Right ventricle myocardium inferior (tissue), 1 donor: ENCODE measurements at places on chromosomes 12 and 14. TPM values are rescaled to one million over a fixed set of nuclear protein-coding genes. Genes with fewer than 3 reads are reported as not detected.

DNA sequence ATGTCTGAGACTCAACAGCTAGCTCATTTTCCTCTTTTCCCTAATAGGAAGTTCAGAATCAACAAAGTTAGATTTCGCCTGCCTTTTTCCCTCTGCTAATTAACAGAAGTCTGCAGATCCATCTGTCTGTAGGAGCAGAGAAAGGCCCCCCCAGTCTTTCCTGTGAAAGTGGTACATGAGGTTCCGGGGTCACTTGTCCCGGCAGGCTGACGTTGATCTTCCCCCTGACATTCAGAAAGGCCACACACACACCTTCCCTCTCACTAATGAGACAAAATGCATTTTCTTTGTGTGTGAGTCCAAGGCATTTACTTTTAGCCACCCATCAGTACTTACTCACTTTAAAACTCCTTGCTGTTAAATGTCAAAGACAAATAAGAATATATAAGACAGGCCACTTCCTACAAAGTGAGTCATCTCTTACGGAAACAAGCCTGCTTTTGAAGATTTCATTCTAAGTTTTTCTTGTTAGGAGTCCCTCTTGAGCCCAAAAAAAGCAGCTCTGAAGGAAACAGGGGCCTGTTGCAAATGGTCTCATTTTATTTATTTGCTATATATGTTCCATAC is 138.7 kb downstream of the TTC7B start:
- DNase-seq, result no peak

DNA sequence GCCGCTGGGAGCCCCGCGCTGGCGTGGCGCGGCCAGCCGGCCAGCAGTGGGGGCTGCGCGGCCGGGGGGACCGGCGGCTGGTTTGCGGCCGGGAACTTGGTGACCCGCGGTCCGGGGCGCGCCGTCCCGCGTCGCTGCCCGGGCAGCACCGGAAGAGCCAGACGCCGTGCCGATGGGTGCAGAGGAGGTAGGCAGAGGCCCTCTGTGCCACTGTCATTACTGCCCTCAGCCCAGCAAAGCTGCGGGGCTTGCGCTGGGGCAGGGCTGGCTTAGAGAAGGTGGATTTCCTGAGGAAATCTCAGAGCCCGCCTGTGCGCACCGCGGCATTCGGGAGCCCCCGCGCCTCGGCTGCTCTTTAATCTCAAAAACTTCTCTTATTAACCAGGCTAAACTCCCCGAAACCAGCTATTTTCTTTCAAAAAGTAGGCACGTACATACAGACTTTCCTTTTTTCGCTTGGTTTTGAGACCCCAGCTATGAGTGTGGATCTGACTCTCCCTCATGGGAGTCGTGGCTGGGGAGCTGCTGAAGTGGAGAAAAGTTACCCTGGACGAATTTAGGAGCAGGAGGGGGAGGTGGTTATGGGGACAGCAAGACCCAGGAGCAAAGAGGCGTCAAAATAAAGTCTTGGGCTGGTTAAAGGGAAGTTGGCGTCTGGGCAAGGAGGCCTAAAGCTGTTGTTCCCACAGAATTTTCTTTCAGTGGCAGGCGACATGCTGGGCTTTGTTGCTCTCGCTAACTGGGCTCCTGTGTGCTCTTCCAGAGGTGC is 802 bp downstream of the SUSD6 start:
- DNase-seq, result peak; percentile 70

DNA sequence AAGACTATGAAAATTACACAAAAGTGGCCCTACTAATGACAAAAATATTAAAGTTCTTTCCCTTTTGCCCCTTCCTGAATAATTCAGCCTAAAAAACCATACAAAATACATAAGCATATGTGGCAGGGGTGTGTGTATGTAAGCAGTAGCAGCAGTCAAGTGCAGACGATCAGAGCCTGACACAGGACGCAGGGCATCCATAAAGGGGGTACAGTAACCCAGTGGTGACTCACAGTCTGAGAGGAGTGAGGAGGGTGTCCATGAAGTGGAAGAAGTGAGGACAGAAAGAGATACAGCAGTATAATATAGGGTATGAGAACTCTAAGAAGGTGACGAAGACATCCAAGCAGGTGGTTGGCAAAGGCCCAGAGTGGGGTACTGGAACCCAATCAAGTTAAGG is 56.7 kb downstream of the RALGAPA1 start:
- DNase-seq, result no peak

GRCh38 chr14:60665177-60665550 is 15.9 kb upstream of the SIX1 start:
- no peak for DNase-seq

GRCh38 chr14:68182492-68182891 is 362.9 kb downstream of the RAD51B start:
- DNase-seq, result no peak

- DNase-seq, result no peak
Measured at GRCh38 chr14:37588667-37588955, 6.4 kb downstream of the FOXA1 start.

GRCh38 chr12:69906411-69907216 is 81.6 kb downstream of the MYRFL start:
- no peak for DNase-seq

DNA sequence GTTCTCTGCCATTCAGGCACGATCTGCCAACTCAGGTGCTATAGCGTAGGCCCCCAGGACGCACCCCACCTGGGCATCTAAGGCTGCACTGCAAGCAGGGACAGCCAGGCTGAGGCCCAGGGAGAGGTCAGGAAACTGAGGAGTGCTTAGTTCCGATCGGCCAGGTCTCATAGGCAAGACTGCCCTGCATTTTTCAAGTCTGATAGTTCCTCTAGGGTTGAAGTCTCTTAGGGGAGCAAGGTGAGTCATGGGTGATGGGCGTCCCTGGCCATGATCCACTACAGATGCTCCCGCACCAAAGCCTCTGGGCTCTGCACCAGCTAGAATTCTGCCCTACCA is 13.2 kb downstream of the NOPCHAP1 start:
- DNase-seq, result peak; percentile 50

DNA sequence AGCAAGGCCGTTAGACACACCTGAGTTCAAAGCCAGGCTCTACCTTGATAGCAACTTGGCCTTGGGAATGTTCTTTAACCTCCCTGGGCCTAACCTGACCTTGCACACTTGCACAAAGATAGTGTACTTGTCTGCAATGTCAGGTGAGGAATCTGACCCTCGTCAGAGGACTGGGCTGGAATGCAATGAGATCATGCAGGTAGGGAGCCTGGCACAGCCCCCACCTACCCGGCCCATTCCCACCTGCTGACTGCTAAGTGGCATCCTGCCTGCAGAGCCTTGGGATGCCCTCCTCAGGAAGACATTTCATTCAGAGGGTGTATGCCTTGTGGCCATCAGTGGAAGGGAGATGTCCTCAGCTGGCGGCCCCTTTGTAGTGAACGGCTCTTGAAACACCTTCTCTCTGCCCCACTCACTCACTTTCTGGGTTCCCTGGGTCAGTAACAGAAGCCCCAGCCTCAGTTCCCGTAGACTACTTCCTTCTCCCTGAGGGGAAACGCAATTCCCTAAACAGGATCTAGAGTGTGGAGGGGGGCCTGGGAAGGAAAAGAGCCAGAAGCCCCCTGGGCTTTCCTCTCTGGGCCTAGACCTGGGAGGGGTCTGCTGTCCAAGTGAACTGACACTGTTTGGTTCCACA is 68.0 kb upstream of the DICER1 start:
- no peak for DNase-seq

GSC gene
- total RNA-seq, result 0.38 TPM

SCN8A gene
- total RNA-seq, result 0.24 TPM

PCED1B gene
- 0.89 TPM for total RNA-seq
